ENCODE measurements at places on chromosomes 7 and 10. TPM values are rescaled to one million over a fixed set of nuclear protein-coding genes. Genes with fewer than 3 reads are reported as not detected.

CALD1 gene
- total RNA-seq: 98.3 TPM

CCDC172 gene
- total RNA-seq: not detected

TMEM106B gene
- 44.2 TPM for total RNA-seq

NUTM2B gene
- total RNA-seq: 0.89 TPM

MOGAT3 gene
- not detected for total RNA-seq

RGS10 gene
- total RNA-seq: 73.1 TPM

ZNF804B gene
- total RNA-seq: not detected

CPA1 gene
- not detected for total RNA-seq

CD36 gene
- 0.15 TPM for total RNA-seq

PAX4 gene
- total RNA-seq: not detected

PTPN20 gene
- total RNA-seq: 0.45 TPM

TUBB8 gene
- total RNA-seq: not detected

CCDC7 gene
- total RNA-seq: 1.8 TPM

AGR3 gene
- not detected for total RNA-seq

NACAD gene
- 3.6 TPM for total RNA-seq

PAOX gene
- total RNA-seq: 4.4 TPM

SFRP5 gene
- total RNA-seq: not detected

SPDYE6 gene
- not detected for total RNA-seq

HOXA11 gene
- not detected for total RNA-seq

CTTNBP2 gene
- total RNA-seq: 2.5 TPM

PSMC2 gene
- total RNA-seq: 143 TPM

DMBT1 gene
- not detected for total RNA-seq

CYP2C8 gene
- not detected for total RNA-seq

RADIL gene
- 2.2 TPM for total RNA-seq

RPEL1 gene
- total RNA-seq: not detected

AMZ1 gene
- not detected for total RNA-seq

SOSTDC1 gene
- 0.15 TPM for total RNA-seq

GRM3 gene
- total RNA-seq: not detected

ANXA8L1 gene
- not detected for total RNA-seq

MMP21 gene
- not detected for total RNA-seq

ABCB4 gene
- 0.17 TPM for total RNA-seq

ACSM6 gene
- not detected for total RNA-seq

IRF5 gene
- 0.45 TPM for total RNA-seq

CFAP46 gene
- 3.9 TPM for total RNA-seq

LDB3 gene
- 0.15 TPM for total RNA-seq

GPC2 gene
- 1.8 TPM for total RNA-seq
